ENCODE measurements at places on chromosomes 13 and 19.

DNA sequence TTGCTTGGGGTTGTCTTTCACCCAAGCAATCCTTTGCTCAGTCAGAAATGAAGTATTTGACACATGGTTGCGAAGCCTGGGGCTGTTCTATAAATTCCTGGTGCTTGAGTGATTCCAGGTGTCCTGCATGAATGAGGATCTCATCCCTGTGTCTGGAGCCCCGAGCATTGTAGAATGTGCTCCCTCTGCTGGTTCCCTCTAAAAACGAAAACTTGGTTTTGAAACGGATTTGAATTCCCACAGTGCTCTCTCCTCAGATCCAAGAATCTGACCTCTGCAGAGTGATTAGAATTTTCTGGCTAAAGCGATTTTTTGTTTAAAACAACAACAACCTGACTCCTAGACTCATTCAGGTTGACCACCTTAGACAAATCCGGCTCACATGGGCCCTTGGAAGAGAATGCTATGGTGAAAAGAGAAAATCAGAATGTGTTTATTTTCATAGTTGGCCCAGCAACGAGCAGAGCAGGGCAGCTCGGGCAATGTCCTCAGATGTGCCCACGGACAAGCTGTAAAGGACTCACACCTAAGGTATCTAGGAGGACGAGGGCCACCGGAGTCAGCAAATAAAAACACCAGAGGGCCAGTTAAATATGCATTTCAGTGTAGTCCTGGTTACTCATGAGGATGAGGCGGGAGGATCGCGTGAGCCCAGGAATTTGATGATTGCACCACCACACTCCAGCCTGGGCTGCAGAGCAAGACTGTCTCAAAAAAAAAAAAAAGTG, 8.7 kb upstream of the ATP12A start:
- peak; percentile 59 for DNase-seq

GRCh38 chr19:50983625-50984292, at the start of gene KLK7:
TSS of gene KLK7 (minus strand) at chr19:50983917. CDS start at chr19:50982399, 1,518 bp downstream.
- DNase-seq: no peak

DNA sequence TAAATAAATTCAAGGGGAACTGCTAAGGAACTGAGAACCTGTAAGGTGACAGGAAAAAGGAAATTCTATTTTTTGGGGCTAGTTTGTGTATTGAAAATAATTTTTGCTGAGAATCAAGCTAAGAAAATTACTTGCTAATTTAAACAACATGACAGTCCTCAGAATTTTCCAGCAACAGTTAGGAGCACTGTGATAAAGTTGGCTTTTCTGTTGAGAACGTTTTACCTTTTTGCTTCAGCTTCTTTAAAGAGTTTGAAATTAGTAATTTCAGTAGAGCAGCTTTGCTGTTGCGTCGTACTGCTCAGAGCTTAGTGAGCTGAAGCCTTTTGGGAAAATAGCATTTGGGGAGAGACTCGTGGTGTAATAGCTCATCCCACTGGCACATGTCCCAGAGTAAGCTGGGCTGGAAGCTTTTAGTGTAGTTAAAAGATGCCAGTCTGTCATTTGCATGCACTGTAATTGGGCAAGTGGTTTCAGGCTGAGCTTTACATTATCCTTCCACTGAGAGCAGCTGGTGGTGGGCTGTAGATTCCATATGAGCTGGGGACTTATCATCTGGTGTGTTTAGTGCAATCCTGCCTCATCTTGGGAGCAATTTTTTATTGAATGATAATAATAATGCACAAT, 69.8 kb downstream of the LRCH1 start:
- DNase-seq: no peak

- DNase-seq: no peak
Measured at GRCh38 chr19:2782329-2782935, 641 bp downstream of the SGTA start.

DNA sequence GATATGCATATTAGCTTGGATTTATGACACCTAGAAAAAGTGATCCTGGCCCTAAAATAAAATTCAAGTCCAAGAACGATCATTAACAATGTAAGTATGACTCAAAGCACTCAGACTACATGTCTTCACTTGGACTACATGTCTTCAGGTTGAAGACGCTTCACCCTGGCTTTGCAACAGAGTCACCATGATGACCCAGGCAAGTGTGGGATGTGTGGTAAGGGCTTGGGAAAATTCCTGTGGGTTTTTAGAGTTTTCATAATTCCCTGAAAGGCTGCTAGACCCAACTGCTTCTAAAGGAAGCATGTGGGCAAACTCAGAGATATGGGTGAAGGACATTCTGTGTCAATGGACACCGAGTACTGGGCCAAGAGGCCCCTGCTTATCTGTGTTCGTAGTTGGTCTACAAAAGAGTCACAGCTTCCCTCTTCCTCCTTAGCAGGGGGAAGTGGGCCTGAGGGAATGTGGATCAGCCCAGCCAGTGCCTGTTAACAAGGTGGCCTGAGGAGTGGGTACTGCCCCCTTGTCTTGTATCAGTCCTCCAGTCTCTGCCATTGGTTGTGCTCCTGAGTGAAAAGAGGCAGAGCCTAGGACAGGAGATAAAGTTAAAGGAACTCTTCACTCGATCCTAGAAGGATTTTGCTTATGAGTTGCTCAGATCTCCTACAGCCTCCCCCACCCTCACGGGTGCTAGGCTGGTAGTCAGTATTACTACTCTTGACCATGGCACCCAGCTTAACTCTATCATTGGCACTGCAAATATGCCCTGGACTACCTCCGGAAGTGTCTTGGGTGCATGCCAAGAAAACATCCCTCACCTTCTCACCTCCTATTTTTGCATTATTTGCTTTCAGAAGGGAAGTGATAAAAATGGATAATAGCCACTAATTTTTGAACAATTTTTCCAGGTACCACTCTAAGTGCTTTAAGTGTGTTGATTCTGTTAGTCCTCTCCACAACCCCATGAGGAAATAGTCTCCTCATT, 406.3 kb downstream of the COG6 start:
- no peak for DNase-seq

DNA sequence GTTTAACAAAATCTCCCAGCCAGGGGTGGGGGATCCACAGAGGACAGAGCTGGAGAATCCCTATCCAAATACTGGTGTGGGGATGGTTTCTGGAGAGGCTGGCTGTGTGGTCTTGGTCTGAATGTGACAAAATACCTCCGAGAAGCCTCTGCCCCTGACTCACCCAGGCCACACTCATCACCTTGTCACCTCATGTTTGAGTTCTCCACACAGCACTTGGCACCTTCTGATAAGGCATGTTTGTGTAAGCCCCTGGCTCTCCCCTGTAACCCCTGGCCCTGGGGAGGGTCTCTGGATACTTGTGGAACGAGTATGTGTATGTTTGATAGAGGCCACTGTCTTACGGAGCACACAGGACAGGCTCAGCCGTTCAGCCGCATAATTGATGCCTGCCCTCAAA, 14.7 kb downstream of the TECR start:
- DNase-seq: no peak

DNA sequence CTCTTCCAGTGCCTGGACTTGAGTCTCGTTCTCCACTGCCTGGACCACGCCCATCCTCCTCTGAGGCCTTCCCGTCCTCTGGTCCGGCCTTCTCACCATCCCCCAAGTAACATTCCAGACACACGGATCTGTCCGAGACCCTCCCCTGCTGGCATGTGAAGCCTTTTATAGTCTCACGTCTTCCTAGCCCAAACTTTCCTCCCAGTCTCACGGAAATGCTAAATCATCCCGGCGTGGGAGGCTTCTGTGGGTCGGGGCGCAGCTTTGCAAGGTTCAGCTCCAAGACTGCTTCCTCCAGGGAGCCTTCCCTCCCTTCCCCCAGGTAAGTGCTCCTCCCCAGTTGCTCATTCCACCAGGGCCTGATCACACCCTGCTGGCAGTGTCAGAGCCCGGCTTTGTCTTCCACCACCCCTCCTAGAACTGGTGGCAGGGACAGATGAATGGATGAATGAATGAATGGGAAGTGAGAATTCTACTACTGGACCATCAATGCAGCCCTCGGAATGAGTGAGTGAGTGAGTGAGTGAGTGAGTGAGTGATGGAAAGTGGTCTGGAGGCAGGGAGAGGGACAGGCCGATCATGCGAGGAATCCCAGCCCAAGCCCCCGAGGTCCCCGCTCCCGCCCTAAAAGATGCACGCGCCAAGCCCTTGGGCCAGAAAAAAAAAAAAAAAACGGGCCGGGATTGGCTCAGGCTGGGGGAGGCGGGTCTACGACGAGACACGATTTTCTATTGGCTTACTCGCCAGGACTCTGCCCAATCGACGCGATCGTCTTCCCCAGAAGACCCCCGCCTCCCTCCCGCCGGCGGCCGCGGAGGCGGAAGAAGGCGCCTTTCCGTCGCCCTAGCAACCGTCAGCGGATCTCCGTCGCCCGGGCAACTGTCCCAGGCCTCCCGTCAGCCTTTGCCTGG, 9.3 kb downstream of the EPHX3 start:
- DNase-seq: peak; percentile 85
